ENCODE measurements at places on chromosomes 11 and 22.

GRCh38 chr11:133619973-133620372 is 87.7 kb upstream of the OPCML start:
- no peak for DNase-seq

GRCh38 chr11:36407356-36407755 is 102.7 kb downstream of the TRAF6 start:
- no peak for DNase-seq

DNA sequence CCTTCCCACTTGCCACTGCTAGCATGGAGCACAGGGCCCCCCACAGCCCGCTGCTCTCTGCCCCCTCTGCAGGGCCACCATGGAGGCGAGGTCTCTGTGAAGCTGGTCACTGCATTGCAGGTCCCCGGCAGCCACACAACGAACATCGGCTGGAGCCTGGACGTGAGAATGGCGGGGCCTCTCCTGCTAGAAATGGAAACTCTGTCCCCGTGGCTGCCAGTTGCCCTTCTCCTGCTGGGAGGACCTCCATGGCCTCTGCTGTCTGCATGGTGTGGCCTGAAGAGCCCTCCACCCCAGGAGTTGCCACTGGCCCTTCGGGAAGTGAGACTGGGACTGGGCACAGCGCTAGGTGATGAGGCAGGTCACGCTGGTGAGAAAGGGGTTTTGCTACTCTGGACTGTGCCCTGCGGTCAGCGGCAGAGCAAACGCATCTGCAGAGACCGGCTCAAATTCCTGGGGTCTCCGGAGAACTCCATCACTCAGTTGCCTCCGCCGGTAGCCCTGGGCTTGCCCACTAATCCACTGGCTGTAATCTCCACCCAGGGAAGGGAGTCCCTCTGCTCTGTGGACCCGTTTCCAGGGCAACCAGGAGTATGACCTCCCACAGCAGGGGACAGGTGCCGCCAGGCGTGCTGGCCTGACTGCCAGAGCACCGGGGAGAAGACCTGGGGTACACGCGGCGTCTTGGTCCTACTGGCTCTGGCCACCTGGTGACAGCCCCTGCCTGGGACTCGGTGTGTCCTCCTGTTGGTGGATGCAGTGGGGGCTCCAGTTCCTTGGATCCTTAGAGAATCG is 806.3 kb downstream of the BRD1 start:
- DNase-seq = peak; percentile 32

GRCh38 chr11:19979519-19979845 is 180.8 kb downstream of the DBX1 start:
- DNase-seq = no peak

DNA sequence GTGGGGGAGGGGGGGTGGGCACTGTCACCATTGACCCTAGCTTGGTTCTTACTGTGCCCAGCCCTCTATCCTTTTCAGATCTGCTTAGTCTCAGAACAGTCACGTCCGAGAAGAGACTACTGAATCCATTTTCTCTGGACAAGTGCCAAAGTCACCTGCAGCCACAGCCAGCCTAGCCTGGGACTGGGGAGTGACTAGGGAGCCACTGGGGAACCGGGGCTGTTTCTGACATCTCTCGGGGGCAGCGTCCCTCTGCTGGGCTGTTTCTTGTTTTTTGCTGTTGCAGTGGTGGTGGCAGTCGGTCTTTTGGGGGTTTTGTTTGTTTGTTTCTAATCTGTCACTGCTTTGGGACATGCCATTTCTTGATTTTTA is 8.7 kb downstream of the SLC37A2 start:
- no peak for DNase-seq

- no peak for DNase-seq
Measured at GRCh38 chr11:45444796-45445195, 158.7 kb upstream of the SYT13 start.

- no peak for DNase-seq
Measured at GRCh38 chr11:111427471-111427912, 48.4 kb upstream of the POU2AF1 start.

- DNase-seq = no peak
Measured at GRCh38 chr22:37030560-37031281, 11.2 kb downstream of the MPST start.

GRCh38 chr11:67268962-67269268 is 2.6 kb downstream of the GRK2 start:
- DNase-seq = no peak

GRCh38 chr11:99925968-99926367 is 761.1 kb upstream of the ARHGAP42 start:
- DNase-seq = no peak

- peak; percentile 59 for DNase-seq
Measured at GRCh38 chr11:3341298-3341697, 37.6 kb downstream of the ZNF195 start.

GRCh38 chr11:26150031-26150430 is 181.9 kb upstream of the ANO3 start:
- DNase-seq = no peak

GRCh38 chr22:48577014-48577690 is 1250.5 kb downstream of the BRD1 start:
- no peak for DNase-seq

- DNase-seq = no peak
Measured at GRCh38 chr11:123069908-123070821, 8.2 kb upstream of the HSPA8 start.
